ENCODE measurements at places on chromosomes 7 and 10.

- DNase-seq = no peak
Measured at GRCh38 chr7:28503396-28503795, 91.1 kb downstream of the CREB5 start.

GRCh38 chr10:110865186-110865808 is 6.4 kb upstream of the PDCD4 start:
- no peak for DNase-seq

DNA sequence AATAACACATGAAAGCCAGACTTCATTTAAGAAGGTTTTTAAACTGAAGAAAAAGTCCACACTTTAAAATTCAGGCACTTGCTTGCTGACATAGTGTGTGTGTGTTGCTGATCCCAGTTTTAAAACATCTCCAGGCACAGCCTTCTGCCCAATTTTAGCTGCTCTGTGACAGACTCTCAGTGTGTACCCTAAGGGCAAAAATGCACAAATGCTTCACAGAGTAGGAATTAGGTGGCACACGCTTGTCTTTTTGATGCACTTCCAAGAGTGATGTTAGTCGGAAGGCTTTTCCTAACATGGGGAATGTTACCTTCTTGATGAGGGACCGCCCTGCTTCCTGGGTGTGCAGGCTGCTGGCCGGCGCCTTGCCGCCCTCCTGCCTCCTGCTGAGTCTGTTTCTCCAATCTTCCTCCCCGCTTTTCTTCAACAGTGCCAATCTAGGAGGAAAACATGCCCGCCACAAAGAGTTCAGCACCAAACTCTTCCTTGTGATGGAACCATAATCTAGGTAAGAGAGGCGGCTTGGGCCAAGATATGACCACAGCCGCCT is 122.3 kb downstream of the SVIL start:
- no peak for DNase-seq

DNA sequence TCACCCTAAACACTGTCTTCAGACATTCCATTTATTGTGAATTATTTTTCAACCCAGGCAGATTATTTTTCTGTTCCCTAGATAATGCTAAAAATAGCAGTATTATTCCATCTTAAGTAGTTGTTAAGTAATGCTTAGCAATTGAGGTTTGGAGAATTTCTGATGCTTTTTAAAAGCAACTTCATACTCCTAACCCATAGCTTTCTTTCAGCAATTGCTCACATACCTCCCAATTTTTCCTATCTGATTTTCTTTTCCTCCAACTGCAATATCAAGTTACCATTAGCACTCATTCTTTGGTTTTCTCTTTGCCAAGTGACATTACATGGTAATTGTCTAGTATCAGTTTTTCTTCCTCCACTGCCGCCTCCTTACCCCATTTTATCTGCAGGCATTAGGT is 104.7 kb downstream of the GPR85 start:
- DNase-seq = no peak

- no peak for DNase-seq
Measured at GRCh38 chr7:155846156-155846555, 33.9 kb upstream of the SHH start.

DNA sequence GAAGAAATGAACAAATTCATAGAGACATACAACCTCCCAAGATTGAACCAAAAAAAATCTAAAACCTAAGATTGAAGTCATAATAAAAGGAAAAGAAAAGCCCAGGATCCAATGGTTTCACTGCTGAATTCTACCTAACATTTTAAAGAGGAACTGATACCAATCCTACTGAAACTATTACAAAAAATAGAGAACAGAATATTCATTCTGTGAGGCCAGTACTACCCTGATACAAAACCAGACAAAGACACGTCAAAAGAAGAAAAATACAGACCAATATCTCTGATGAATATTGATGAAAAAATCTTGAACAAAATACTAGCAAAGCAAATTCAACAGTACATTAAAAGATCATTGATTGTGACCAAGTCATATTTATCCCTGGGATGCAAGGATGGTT is 128.5 kb upstream of the STEAP1 start:
- no peak for DNase-seq

GRCh38 chr7:27361522-27361921 is 118.9 kb downstream of the EVX1 start:
- no peak for DNase-seq

DNA sequence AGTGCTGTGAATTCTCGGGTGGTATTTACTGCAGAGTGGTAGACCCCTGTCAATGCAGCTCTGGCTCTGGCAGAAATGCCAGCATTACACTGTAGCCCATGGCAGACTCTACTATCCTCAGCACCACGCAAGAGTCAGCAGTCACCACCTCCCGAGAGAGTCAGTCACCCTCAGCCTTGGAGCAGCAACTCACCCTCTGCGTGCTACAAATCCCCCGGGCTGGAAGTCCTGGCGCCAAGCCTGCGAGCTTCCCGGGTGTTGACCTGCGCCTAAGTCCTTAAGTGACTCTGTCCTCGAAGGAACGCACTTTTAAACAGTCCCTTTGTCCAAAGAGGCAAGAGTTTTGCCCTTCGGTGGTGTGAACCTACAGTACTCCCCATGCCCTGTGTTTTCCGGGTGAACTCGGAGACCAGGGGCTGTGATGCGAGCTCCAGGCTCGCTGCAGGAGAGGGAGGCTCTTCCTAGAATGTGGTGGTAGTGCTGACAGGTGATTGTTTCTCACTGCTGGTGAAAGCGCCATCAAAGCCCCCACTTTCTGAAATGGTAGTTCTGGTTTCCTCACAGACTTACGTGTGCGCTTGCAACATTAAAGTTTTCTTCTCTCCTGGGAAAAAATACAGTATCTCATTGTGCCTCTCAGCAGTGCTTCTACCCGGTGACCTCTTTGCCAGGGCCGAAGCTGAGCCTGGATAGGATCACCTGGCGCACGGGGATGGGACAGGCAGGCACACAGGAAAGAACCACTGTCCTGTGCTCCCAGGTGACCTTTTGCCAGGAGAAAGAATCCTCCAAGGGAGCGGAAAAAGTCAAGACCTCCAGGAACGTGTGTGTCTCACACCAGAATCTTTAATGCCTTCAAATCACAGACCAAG is 33.1 kb upstream of the MBL2 start:
- no peak for DNase-seq
